ENCODE measurements at places on chromosomes 7 and 10. TPM values are rescaled to one million over a fixed set of nuclear protein-coding genes. Genes with fewer than 3 reads are reported as not detected.

The CLEC2L gene
- total RNA-seq, result not detected

The SFMBT2 gene
- total RNA-seq, result 15.3 TPM

The CDK1 gene
- 3.3 TPM for total RNA-seq

The HTR7 gene
- total RNA-seq, result 0.38 TPM

The AP1S1 gene
- 50.4 TPM for total RNA-seq

The CALN1 gene
- total RNA-seq, result not detected

The AMZ1 gene
- 0.16 TPM for total RNA-seq

The FAM180A gene
- total RNA-seq, result 1.7 TPM

The KIAA1217 gene
- 63.8 TPM for total RNA-seq

The IFIT1B gene
- not detected for total RNA-seq

The OPN1SW gene
- total RNA-seq, result not detected

The ADIRF gene
- total RNA-seq, result 357 TPM

The NEUROG3 gene
- total RNA-seq, result not detected

The SDK1 gene
- 38.3 TPM for total RNA-seq

The APBB1IP gene
- total RNA-seq, result 20.5 TPM

The PPP1R17 gene
- total RNA-seq, result not detected

The CEP55 gene
- total RNA-seq, result 0.88 TPM

The GPER1 gene
- total RNA-seq, result 5.2 TPM

The CRYGN gene
- 0.22 TPM for total RNA-seq

The SLC26A5 gene
- 1.2 TPM for total RNA-seq

The CCDC146 gene
- 15.4 TPM for total RNA-seq

The CALML5 gene
- total RNA-seq, result not detected

The SPAM1 gene
- total RNA-seq, result not detected

The SHTN1 gene
- total RNA-seq, result 44.2 TPM

The CYP17A1 gene
- 3.3 TPM for total RNA-seq

The CALD1 gene
- total RNA-seq, result 218 TPM

The FZD8 gene
- 18.8 TPM for total RNA-seq

The CTTNBP2 gene
- 41.1 TPM for total RNA-seq

The DNAJC12 gene
- total RNA-seq, result 2.5 TPM

The CLRN3 gene
- 9.4 TPM for total RNA-seq

Measured in kidney (tissue), 22 donors.